ENCODE measurements at places on chromosomes 1 and 21. TPM values are rescaled to one million over a fixed set of nuclear protein-coding genes. Genes with fewer than 3 reads are reported as not detected.

- DNase-seq: no peak
These were observed 277.1 kb downstream of the AJAP1 start for GRCh38 chr1:4931486-4931885.

DNA sequence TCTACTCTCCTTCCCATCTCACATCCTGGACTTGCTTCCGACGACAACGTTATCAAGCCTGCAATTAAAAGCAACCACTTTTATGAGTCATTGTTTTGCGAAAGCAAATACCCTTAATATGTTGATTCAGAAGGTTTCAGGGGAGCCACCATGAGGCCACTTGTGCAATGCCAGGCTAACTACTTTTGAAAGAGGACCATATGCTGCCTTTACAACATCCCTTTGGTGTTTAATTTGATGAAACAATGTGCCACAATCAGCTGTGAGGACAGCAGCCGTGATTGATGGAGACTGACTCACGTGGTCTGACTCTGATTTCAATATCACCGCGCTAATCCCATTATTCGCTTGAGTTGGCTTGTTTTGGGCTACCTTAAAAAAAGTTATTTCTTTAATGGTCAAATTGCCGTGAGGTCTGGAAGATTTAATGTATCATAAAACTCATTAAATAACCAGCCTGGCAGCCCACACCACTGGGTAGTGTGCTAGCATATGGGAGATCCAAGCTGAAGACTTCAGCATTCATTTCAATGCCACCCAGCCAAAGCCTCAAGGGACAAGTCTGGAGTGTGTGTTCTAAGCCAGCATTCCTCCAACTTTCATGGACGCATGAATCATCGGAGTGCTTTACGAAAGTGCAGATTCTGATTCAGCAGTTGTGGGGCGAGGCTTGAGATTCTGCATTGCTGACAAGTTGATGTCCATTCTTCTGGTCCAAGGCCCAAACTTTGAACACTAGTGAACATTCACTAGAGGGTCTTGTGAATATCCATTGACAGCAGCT lies 73.3 kb upstream of the PAXBP1 start:
- DNase-seq: peak; percentile 27

GRCh38 chr1:91763252-91763651 lies 122.7 kb downstream of the TGFBR3 start:
- DNase-seq: no peak

GRCh38 chr1:198699167-198700015 lies 60.6 kb downstream of the PTPRC start:
- peak; percentile 67 for DNase-seq

DNA sequence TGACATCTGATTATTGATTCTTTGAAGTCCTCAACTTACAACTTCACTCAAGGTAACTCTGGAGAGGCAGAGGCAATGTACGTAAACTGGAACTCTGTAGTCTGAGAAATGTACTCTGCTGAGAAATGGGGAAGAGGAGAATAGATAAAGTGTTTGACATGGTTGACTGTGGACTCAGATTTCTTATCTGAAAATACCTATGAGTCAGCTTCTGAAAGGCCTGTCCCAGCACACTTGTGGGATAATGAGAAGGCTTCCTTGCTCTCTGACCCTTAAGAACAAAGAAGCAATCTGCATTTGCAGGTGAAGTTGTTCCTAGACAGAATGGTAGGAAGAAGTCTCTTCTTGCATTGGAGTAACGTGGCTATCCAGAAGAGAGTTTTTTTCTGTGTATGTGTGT lies 1573.5 kb downstream of the BRINP3 start:
- DNase-seq: no peak

The ZNF683 gene
- total RNA-seq: not detected

The C1orf226 gene
- total RNA-seq: 1.8 TPM

The HCN3 gene
- total RNA-seq: 3.3 TPM
